ENCODE measurements at places on chromosomes 4 and X.

- DNase-seq = no peak
Measured at GRCh38 chr4:106803083-106803482, 233.0 kb downstream of the DKK2 start.

DNA sequence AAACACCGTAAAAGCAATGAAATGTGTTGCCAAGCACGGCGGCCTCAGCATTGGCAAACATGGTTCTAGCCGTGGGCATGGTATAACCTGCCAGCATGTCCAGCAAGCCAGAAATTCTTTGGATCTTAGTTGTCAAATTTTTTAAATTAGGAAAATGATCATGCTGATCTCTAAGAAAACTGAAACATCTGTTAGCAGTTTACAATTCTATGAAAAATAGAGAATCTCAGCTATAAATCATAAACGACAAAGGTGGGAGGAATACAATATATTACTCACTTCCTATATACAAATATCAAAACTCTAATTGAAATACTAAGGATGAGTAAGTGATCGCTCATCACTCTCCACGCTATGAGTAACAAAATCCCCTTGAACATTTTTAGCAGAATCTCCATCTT is 130.3 kb downstream of the ADGRA3 start:
- DNase-seq = no peak

DNA sequence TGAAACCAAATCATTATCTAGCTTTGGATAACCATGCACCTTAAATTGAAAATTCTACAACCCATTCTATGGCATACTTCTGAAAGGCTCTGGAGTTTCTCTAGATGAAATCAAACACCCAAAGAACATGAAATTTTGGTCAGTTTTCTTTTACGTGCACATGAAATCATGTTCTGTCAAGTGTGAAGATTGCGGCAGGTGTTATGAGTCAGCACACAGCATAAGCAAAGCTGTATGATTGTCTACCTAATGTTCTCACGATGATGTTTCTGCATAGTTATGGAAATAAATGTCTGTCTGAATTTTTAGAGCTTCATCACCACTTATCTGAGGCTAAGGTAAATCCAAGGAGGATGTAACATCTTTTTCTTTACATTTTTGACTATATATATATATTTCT is 495.3 kb downstream of the IL1RAPL1 start:
- DNase-seq = no peak

DNA sequence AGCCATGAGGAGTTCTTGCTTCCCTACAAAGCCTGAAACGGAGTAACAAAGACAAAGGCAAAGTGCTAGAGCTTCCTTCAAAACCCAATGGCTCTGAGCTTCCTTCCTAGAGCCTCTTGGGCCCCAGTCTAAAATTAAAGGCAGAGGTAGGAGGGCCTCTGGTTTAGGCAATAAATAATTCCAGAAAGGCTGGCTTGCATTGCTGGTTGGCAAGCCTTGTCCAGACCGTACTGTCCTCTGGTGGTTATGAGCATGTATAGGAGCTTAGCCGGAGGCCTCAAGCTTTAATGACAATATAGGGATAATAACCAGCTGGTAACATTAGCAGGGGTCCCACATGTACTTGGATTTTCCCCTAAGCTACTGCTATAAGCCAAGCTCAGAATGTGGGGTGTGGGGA is 237.3 kb downstream of the AR start:
- no peak for DNase-seq

DNA sequence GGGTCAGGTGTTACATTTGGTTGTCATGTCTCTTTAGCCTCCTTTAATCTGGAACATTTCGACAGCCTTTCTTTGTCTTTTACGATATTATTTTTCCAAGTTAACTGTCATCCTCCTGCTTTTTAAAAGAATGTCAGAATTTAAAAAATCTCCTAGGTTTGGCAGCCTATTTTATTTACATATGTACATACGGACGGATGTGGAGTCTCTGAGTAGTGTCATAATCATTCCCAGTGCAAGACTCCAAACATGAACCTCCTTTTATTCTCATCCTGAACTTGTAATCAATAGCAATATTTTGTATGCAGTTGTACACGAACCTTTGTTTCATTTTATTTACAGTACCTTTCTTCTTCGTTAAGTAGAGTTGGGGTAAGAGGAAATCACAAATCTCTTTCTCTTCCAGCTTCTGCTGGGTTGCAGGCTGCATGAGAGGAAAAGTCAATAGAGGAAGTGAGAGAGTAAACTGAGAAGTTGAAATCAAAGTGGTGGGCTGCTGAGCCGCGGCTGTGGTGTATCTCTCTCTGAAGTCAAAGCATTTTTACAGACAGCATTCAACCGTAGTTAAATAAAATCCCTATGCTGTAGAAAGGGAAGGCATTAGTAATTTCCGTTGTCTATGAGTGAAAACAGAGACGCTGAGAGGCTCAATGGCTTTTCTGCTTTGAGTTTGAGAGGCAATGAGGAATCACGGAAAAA is 53.9 kb upstream of the RPS6KA3 start:
- DNase-seq = no peak

- DNase-seq = no peak
Measured at GRCh38 chr4:184252136-184253071, 34.7 kb upstream of the ENPP6 start.
